Spleen (tissue), 13 donors: ENCODE measurements at places on chromosomes 16 and 17. TPM values are rescaled to one million over a fixed set of nuclear protein-coding genes. Genes with fewer than 3 reads are reported as not detected.

- DNase-seq, result no peak
Observed at GRCh38 chr17:50337956-50338355, 8.0 kb upstream of the XYLT2 start.

DNA sequence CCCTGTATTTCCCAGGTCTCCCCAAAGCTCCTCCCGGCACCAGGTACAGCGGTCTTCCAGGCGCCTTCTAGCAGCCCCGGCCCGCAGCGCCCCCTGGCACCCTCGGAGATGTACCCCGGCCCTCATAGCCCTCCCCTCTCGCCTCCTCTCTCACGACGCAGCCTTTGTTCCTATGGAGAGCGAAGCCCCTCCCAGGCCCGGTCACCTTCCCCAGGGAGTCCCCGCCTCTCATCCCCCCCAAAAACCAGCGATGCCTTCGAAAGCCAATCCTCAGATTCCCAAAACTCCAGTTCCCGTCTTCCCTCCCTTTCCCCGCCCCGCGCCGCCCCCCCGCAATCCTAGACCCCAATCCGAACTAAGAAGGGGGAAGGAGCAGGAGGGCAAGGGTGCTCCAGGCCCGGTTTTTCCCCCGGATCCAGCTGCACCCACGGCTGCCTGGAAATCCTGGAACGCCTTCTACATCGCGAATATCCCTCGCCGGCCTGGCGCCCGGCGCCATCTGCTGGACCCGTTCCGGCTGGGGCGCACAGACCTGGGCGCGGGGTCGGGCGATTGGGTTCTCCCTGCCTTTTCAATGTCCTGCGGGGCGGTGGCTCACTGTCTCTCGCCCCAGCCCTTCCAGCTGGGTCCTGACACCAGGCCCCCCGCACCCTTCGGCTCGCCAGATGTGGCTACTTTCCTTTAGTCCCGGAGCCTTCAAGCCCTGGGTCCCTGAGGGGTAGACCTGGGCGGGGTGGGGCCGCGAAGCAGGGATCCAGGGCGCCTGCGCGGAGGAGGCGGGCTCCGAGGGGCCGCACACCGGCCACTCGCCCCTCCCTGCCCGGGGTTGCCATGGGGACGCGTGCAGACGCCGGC lies at the start of gene DNAH2:
TSS of gene DNAH2 (plus strand) at position 844 of the 855 bp plus-strand sequence. CDS start 1,991 bp downstream, outside the sequence.
- DNase-seq, result no peak

- no peak for DNase-seq
Observed at GRCh38 chr16:63614429-63614828, 1507.4 kb downstream of the CDH11 start.

DNA sequence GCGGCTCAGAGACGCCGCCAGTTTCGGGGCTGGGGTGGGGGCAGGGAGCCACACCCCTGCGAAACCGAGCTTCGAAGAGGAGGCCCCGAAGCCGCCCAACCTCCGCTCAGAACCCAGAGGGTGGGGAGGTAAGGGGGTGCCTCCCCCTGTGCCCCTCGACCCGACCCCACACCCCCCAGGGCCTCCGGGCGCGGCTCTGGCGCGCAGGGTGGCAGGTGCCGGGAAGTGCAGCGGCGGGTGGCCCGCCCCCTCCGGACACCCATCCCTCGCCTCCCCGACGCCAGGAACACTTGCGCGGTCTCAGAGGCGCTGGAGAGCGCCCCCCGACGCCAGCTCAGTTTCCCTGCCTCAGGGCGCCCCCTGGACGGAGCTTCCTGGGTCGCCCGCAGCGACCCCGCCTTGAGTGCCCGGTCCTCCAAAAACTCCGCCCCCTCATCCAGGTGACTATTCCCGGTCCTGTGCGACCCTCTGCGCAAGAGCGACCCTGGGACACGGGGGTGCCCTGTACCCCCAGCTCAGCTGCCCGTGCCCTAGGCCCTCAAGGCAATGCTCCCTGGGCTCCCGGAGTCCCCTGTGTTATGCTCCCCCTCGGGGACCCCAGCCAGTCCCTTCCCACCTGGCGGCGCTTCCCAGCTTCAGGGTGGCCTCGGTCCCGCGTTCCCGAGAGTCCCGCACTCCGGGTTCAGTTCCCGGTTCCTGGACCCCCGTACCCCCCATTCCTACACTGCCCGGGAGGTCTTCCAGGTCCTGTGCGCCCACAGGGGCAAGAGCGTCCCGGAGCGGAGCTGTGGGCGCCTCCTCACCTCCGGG lies 562 bp downstream of the PPL start:
- no peak for DNase-seq

DNA sequence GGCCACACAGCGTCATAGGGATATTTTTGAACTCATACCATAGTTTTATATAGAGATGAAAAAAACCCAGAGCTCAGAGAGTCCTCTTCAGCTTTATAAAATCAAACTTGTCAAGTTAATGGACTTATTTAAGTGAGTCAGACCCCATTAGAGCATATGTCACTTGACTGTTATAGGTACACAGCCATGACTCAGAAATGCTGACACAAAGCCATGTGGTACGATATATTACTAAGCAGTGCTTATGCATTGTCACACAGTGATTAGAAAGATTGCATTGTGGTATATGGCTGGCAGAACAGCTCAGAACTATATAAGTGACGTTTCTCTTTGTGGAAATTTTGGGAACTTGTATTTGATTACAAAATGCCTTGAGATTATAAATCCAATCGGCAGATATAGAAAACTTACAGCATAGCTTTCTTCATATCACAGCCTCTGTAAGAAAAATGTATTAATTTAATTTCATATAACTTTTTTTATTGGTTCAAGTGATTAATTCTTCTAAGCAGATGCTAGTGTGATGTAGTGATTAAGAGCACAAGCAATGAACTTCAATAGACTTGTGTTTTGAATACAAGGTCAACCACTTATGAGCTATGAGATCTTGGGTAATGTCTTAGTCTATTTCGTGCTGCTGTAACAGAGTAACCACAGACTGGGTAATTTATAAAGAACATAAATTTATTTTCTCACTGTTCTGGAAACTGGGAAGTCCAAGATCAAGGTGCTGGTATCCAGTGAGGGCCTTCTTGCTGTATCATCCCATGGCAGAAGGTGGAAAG lies 25.8 kb upstream of the GINS3 start:
- DNase-seq, result no peak

DNA sequence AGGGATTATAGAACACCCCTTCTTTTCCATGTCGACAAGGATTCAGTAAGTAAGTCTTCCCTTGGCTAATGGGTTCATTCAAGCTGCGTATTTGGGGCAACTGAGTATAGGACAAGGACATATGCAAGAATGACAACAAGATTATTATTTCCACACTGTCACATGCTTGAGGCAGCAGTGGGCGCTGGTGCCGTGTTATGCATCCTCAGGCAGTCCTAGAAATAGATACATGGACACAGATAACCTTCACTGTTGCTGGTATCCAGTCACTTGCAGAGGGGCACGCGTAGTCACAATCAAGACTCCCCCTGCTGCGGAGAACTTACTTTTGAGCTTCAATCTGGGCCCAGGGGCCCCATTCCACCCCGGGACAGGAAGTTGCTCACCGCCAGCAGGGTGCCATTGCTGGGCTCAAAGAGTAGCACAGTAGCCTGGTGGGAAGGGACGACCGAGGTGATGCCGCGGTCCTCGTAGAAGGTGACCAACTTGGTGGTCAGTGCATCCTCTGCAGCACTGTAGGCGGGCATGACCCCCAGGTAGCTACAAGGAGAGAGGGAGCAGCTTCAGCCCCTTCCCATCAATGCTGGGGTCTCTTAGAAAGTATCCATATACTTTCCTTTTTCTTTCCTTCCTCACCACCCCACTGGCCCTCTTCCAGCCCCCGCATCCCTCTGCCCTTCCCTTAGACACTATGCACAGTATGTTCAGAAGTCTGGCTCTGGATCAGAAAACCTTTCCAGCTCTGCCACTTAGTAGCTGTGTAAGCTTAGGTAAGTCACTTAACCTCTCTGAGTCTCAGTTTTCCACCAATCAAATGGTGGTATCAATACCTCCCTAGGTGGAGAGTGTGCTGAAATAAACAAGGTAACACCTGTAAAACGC lies 804 bp downstream of the CRYM start:
- DNase-seq, result no peak

DNA sequence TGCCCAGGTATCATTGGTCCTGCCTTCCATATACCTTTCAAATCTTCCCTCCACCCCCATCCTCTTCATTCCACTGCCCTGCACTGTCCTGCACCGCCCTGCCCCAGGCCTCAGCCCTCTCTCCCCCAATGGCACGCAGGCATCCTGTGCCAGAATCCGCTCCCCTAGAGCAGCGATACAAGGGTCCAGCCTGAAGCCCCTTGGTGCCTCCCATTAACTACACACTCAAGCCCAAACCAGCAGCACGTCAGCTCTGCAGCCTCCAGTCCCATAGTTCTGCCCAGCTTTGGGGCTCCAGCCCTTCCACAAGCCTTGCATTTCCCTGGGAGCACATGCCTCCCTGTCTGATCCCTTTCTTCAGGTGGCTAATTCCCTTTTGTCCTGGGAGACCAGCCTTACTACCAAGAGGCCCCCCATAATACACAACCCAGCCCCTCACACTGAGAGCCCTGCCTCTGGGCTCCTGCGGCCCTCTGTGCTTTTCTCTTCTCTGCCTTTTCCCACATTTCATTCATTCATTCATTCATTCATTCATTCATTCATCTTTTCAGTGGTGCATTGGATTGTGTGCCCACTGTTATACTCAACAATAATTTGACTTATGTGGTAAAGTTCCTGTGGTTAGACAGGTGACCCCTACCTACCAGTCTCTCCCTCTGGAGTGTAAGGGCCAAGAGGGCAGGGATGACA lies 26.8 kb upstream of the DLX3 start:
- no peak for DNase-seq

- no peak for DNase-seq
Observed at GRCh38 chr17:50563092-50563511, 2.6 kb downstream of the CACNA1G start.

The TP53TG3 gene
- not detected for polyA plus RNA-seq

The RHBDL1 gene
- polyA plus RNA-seq, result 0.80 TPM

The RETREG3 gene
- polyA plus RNA-seq, result 30.3 TPM
